ENCODE measurements at places on chromosomes 6 and 20.

DNA sequence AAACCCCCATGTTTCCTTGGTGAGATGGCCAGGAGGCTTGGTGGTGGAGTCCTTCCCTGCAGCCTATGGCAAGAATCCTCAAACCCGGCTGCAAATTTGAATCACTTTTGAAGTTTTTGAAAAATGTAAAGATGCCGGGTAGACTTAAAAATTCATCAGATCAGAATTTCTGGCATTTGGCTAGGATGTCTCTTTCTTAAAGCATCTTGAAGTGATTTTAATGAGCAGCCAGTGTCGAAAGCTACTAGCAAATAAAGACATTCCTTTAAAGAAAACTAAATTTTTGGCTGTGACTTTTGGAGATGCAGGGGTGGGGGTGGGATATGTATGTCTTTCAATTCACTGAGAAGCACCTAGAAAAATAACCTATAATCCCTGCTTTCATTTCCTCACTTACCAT is 25.6 kb upstream of the NOX3 start:
- no peak for DNase-seq

DNA sequence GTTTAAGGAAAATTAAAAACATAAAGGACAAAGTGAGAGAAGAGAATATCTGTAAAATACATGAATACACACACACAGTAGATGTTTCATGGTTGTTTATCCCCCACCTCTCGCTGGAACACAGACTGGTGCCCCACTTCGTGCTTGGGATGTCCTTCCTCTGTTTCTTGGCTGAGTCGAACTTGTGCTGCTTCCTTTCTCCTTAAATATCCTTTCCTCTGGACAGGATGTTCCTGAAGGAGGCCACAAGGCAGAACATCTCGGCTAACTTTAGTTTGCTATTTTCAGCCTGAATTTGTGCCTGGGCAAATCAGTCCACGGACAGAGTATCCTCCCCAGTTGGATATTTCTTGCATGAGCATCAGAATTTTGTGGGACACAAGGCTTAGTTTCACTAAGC is 54.7 kb upstream of the ZMYND8 start:
- no peak for DNase-seq

GRCh38 chr6:44278774-44279697 is 8.8 kb downstream of the TMEM151B start:
- no peak for DNase-seq

DNA sequence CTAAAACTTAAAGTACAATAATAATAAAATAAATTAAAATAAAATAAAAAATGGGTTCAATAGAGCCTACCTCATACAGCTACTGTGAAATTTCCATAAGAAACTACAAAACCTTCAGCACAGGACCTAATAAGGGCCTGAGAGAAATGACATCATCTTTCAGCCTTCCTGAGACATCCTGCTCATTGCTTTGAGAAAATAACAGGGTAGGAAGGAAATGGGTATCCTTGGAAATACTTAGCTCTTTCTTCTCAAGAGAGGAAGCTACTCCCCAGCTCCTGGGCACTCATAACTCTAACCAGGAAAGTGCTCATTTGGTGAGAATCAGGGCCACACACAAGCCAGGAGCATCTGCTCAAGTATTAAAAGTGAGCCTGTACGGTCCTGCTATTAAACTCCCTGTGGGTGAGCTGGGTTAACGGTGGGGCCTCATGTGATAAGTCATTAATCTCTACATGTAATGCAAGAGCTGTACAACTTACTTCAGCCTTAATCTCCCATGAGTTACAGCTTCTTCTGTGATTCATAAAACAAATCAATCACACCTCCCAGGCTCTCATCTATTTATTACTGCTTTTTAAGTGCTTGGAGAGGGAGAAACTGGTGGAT is 141.4 kb downstream of the MAFB start:
- DNase-seq, result no peak

DNA sequence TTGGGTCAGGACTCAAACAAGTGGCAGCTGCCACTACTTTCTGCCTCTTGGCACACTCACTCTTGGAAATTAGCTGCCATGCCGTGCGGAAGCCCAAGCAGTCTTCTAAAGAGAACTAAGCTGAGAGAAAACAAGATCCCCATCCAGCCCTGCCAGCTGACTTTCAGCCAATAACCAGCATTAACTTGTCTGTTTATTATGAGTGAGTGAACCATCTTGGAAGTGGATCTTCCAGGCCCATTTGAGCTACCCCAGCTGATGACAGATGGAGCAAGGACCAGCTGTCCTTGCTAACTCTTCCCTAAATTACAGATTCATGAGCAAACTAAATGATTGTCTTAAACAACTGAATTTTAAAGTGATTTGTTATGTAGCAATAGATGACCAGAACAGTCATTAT is 73.9 kb upstream of the RBM24 start:
- DNase-seq, result no peak

DNA sequence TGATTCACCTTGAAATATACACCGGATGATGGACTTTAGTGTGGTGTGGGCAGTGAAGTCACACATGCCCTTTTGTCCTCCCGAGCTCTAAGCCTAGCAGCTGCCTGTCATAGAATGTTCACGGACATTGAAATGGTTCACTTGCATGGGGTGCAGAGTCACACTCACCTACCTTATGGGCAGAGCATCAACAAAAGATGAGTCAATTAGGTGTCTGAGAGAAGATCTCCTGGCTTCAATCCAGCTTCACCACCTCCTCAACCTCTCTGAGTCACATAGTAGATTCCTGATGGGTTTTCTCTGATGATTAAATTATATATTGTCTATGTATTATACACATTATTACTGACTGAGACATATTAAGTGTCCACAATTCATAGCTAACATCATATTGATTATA is 48.1 kb upstream of the HLA-E start:
- DNase-seq, result no peak

- no peak for DNase-seq
These were observed 144.7 kb upstream of the RPS6KA2 start for GRCh38 chr6:166771701-166772100.

All from esophagus squamous epithelium (tissue), 5 donors.